Karpas-422 (cell line): ENCODE measurements at places on chromosomes 13 and 19.

GRCh38 chr13:31774186-31774750, 34.9 kb downstream of the RXFP2 start:
- DNase-seq, result no peak

DNA sequence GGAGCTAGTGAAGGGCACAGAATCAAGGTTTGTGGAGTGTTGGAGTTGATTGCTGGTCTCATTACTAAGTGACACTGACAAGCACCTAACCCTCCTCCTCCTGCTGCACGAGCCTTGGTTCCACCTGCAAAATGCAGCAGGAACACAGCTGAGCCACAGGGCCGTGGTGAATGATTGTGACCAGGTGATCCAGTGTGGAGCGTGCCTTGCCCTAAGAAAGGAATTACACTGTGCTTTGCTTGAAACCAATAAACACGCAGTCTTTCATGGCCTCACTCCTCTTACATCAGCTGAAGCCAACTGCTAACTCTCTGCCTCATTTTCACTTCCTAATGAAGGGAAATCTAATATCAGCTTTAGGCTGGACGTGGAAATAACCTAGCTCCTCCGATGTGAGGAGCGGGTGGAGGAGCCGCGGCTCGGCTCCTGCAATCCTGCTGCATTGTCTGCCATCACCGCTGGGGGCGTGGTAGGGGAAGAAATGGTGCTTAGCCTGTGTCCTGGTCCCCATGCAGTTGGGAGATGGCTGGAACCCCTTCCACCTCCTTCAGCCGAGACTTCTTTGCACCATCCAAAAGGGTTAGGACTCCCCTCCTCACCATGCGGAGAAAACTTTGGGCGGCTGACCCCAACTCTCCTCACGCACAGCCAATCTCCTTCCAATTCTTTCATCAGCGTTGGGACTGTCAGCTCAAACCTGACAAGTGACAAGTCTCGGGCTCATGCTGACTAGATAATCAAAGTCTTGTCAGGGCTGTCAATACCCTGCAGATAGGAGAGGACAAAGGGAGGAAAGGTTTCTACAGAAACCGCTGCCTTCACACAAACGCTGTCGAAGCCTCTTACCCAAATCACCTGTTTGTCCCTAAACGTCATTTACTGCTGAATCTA, 427.9 kb downstream of the ZNF536 start:
- peak; percentile 51 for DNase-seq

- DNase-seq, result no peak
Measured at GRCh38 chr19:47075179-47075810, 26.9 kb upstream of the TMEM160 start.

GRCh38 chr13:89496478-89496877, 1825.3 kb downstream of the SLITRK5 start:
- no peak for DNase-seq

DNA sequence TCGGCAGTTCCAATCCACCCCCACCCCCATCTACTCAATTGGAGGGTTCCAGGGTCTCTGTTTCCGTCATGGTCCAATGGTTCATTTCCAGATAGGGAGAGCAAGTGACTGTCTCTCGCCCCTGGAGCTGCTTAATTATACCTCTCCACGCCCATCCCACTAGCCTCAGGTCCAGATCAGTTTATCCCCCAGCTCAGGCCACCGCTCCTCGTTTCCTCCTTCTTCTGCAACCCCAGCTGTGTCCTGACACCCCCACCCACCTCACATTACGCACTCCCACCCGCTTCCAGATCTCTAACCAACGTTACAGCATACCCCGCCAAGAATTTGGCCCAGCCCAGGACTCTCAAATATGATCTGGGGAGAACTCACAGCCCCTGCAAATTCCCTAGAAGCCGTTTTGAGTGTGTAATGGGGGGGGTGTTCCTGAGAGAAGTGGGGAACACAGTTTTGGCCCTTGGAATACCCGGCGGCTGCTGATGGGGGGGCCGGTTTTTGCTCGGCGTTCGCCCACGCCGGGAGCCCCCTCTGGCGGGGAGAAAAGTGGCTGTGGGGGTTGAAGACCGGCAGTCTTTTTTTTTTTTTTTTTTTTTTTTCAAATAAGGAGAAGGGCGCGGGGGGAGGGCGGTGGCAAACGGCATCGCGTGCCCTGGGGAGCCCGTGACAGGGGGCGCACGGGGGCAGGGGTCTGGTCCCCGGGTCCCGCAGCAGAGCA, 1.7 kb upstream of the PDE4A start:
- DNase-seq, result no peak

DNA sequence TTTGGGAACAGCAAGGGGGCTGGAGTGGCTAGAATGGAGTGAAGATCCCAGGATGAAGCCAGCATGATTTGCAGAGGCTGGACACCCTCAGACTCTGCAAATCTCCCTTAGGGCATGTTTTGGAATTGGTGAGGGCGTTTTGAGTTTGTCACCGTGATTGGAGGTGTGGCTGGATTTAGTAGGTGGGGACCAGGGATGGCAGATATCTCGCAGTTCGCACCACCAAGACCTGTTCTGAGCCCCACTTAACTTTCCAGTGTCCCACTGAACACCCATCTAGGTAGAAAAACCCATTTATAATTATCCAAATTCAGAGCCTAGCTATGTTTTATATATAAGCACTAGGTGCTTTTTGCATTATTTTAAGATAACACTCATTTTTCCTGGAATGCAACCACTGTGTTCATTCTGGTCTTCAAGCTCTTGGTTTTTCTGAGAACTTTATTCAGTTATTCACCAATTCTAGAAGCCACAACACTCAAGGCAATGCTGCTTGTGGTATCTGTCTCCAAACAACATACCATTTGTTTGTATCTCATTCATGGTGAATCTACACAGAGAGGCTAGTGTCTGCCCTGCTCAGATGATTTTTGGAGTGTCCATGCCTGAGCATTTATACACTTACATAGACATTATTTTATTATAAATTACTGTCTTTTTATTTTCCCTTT, 3.0 kb upstream of the NANOS2 start:
- DNase-seq, result no peak

DNA sequence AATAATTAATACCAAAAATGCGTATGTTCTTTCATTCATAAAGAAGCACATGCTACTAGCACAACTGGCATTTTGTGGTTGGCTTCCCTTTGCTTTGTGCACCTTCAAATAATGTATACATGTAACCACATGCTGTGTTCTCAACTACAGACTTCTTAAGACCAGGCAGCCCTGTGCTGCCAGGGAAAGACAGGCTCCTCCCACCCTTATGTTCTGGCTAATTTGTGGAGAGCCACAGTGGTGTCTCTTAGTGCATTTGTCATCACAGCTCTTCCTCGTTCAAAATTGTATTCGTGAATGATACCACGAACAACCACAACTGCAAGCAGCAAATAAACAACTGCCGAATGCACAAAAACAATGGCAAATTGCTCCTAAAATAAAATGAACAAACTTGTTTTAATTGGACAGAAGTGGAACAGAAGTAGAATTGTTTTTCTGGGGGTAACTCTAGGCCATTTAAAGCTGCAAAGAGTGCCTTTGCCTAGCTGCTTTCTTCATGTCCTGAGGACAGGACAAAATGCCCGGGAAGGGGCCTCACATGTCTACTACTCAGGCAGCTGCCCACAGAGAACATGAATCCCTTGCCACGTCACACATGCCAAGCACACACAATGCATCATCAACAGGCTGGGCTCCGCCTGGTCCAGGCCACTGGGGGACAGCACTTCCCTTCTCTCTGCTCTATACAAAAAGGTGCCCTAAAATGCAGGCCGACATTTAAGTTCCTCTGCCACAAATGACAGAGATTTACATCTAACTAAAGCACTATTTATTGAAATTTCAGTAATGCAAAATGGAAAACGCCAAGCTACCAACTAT, 21.7 kb downstream of the IRS2 start:
- DNase-seq, result no peak

- DNase-seq, result no peak
Measured at GRCh38 chr19:2512523-2513431, 36.9 kb downstream of the GADD45B start.

DNA sequence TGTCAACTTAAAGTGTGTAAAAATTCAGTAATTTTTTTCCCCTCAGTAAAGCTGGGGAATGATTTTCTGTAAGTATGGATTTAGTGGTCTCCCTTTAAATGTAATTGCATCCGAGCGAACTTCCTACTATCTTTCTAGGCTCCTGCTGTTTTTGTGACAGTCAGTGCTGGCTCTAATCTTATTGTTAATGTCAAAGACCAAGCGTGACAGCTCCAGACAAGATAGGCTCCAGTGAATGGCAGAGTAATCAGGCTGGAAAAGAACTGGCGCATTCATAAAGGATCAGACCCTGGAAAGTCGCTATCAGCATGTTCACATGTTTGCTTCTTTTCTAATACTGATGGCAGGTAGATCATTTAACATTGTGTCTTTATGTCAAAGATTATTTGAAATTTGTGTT, 908.0 kb upstream of the ATXN8OS start:
- DNase-seq, result no peak

DNA sequence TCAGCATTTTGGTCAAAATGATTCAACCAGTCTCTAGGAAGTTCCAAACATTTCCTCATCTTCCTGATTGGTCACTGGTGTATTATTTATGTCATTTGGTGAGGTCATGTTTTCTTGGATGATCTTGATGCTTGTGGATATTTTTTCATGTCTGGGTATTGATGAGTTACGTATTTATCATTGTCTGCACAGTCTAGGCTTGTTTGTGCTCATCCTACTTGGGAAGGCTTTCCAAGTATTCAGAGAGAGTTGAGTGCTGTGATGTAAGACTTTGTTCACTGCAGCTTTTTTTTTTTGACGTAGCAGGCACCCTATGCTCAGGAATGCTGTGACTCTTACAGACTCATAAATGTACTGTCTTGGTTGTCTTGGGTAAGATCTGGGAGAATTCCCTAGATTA, 509.5 kb downstream of the SLITRK1 start:
- no peak for DNase-seq
